Activated T-cell treated with anti-CD3 and anti-CD28 coated beads for 24 hours (primary cell): ENCODE measurements at places on chromosomes 13 and 19.

- no peak for DNase-seq
Observed at GRCh38 chr13:43792076-43792881, 5.5 kb upstream of the ENOX1 start.

DNA sequence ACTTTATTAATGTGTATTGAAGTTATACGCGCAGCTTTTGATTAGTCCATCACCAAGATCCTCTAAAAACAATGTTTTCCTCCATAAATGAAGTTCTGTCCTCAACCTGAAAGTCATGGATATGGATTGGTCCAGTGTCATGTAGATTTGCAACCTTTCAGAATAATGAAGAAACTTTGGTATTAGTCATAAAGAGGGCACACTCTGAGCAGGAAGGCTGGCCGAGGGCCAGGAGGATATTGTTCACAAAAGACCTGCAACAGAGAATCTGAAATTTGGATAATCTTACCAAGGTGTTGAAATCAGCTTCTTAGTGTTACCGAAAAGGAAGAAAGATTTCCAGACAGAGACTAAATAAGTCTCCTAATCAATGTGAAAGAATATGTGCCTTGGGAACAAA is 20.7 kb downstream of the CLDN10 start:
- DNase-seq: no peak

DNA sequence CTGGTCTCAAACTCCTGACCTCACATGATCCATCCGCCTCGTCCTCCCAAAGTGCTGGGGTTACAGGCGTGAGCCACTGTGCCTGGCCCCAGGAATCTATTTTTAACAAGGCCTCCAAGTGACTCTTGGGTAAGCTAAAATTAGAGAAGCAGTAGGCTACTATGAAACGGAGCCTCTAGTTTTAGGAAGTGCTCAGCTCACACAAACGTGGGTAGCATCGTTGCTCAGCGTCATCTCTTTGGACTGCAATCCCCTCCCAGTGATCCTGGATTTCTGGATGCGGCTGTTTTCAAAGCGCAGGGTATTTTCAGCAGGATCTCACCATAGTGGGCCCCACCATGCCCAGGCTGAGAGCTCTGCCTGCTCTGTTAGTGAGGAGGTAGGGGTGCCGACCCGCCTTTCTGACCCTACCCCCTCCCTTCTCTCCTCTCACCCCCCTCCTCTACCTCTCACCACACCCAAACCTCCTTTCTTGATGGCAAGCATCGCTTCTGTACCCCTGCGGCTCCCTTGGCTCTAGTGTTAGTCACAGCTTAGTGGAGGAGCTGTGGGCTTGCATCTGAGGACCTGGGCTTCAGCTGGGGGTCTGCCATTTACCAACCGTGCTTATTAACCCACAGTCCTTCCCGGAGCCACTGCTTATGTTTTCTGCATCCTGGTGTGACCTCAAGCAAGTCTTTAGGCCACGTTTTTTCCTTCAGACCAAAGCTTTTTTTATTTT is 34.2 kb downstream of the GJA3 start:
- no peak for DNase-seq

GRCh38 chr19:54002495-54003315 is 11.3 kb downstream of the CACNG6 start:
- no peak for DNase-seq

DNA sequence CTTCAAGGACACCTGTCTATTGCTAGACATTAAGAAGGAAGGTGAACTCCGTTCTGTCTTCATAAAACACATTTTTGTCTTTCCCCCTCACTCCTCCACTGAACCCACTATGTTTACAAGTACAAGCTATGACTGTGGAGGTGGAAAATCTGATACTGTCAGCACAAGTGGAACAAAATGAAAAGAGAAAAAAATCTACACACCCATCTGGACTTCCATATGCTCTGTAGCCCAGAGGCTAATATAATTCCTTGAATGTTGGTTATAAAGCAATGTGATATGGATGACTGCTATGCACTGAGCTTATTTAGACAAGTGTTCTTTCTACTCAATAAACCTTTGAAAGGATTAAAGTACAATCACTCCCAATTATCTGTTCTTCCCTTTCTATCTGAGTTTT is 713.5 kb downstream of the DIAPH3 start:
- no peak for DNase-seq

DNA sequence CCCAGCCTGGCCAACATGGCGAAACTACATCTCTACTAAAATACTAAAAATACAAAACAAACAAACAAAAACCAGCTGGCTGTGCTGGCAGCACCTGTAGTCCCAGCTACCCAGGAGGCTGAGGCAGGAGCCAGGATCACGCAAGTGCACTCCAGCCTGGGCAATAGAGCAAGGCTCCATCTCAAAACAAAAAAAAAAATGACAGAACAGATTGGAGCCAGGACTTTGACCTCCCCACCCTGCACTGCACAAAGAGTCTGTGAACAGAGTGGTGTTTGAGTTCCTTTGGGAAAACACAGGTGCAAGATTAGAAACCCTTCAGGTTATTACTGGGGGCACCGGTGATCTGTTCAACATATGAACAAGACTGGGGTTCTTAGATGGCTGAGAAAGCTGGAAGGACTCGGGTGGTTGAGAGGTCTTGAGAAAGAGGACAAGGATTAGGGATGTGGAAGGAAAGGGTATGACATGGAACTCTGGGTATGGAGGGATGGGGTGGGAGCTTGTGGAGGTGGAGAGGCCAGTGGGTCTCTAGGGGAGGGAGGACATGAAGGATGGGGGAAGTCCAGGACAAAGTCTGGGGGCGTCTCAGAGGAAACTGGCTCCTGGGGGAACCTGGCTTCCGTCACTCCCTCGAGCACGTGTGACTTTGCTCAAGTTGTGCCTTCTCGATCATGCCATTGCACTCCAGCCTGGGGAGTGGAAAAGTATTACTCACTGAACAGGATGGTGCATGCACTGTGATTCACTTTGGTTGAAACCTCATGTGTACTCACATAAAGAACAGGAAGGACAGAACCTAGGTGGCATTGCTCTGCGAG is 25.9 kb downstream of the RCN3 start:
- peak; percentile 64 for DNase-seq

DNA sequence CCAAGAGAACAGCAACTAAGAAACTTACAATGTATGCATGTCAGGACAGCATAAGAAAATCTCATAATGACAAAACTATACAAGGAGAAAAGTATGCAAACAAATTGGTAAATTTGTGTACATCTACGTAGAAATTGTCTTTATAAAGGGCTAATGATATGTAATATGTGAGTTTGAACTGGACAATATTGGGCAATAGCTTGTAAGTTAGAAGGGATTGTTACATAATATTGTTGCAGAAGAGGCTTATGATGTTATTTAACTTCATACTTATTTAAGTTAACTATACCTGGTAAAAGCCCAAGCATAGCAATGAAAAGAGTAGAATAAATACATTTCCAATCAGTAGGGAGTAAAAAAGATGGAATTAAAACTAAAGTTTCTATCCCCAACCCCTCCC is 134.0 kb downstream of the MAB21L1 start:
- no peak for DNase-seq

GRCh38 chr13:91632086-91632485 is 233.7 kb downstream of the GPC5 start:
- no peak for DNase-seq

- DNase-seq: no peak
Observed at GRCh38 chr13:113902481-113902880, 38.6 kb upstream of the GAS6 start.

DNA sequence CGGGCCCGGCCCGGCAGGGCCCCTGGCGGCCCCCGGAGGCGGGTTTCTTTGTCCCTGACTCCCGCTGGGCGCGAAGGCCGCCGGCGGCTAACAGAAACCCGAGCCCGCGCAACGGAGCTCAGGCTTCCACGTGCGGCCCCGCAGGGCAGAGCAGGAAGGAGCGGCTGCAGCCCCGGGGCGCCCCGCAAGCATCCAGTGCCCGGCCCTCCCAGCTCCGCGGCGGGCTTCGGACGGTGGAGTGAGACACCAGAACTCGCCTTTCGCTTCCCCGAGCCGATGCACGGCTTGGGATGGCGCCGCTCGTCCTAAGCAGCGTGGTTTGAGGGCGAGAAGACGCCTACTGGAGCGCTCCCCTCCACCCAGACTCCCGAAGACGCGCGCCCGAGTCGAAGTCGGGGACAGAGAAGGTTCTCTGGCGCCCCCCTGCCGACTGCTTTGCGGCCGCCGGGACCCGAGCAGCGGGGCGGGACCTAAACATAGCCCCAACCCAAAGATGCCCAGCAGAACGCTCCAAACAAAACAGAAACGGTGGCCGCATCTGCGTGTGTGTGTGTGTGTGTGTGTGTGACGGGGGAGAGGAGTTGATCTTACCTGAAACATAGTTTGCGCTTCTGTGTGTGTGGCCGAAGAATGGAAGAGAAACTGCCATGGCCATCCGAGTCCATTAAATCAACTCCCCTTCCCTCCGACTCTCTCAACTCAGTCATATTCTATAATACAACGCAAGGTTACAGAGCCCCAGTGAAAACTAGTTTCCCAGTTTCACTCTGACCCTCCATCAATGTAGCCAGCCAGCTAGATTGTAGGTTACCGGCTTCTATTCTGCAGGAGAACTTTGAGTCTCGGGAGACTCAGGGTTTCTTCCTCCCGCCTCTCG is 629 bp upstream of the FGF9 start:
- no peak for DNase-seq

GRCh38 chr13:97429681-97430081 is 4.3 kb upstream of the RAP2A start:
- DNase-seq: no peak

- no peak for DNase-seq
Observed at GRCh38 chr19:48740164-48740972, at the start of gene RASIP1. RASIP1 (minus strand) TSS chr19:48740610; CDS start chr19:48740282, 328 bp downstream.

- no peak for DNase-seq
Observed at GRCh38 chr19:17775245-17775927, 19.6 kb upstream of the B3GNT3 start.

DNA sequence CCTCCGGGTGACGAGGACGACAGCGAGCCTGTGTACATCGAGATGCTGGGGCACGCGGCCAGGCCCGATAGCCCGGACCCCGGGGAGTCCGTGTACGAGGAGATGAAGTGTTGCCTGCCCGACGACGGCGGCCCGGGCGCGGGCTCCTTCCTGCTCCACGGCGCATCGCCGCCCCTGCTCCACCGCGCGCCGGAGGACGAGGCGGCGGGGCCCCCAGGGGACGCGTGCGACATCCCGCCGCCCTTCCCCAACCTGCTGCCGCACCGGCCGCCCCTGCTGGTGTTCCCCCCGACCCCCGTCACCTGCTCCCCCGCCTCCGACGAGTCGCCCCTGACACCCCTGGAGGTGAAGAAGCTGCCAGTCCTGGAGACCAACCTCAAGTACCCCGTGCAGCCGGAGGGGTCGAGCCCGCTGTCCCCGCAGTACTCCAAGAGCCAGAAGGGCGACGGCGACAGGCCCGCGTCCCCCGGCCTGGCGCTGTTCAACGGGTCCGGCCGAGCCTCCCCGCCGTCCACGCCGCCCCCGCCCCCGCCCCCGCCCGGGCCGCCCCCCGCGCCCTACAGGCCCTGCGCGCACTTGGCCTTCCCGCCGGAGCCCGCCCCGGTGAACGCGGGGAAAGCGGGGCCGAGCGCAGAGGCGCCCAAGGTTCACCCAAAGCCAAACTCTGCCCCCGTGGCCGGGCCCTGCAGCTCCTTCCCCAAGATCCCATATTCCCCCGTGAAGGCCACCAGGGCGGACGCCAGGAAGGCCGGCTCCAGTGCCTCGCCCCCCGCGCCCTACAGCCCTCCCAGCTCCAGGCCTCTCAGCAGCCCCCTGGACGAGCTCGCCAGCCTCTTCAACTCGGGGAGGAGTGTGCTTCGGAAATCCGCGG is 511.3 kb downstream of the MYO16 start:
- DNase-seq: no peak

GRCh38 chr13:113447596-113447995 is 5.7 kb downstream of the ADPRHL1 start:
- no peak for DNase-seq

- no peak for DNase-seq
Observed at GRCh38 chr13:61142506-61142905, 273.1 kb downstream of the PCDH20 start.

GRCh38 chr19:29550896-29551295 is 25.1 kb downstream of the VSTM2B start:
- no peak for DNase-seq

GRCh38 chr19:30669329-30670010 is 297.3 kb downstream of the ZNF536 start:
- peak; percentile 24 for DNase-seq

DNA sequence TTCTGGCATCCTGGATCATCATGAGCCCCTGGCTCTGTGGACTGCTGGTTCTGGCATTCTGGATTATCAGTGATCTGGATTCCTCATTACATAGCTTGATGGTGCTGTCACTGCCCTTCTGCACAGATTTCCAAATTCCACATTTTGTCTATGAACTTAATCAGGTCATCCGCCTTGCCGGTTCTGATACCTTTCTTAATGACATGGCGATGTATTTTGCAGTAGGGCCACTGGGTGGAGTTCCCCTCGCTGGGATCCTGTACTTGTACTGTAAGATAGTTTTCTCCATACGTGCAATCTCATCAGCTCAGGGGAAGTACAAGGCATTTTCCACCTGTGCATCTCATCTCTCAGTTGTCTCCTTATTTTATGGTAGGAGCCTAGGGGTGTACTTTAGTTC is 24.4 kb upstream of the OR7C2 start:
- DNase-seq: no peak

DNA sequence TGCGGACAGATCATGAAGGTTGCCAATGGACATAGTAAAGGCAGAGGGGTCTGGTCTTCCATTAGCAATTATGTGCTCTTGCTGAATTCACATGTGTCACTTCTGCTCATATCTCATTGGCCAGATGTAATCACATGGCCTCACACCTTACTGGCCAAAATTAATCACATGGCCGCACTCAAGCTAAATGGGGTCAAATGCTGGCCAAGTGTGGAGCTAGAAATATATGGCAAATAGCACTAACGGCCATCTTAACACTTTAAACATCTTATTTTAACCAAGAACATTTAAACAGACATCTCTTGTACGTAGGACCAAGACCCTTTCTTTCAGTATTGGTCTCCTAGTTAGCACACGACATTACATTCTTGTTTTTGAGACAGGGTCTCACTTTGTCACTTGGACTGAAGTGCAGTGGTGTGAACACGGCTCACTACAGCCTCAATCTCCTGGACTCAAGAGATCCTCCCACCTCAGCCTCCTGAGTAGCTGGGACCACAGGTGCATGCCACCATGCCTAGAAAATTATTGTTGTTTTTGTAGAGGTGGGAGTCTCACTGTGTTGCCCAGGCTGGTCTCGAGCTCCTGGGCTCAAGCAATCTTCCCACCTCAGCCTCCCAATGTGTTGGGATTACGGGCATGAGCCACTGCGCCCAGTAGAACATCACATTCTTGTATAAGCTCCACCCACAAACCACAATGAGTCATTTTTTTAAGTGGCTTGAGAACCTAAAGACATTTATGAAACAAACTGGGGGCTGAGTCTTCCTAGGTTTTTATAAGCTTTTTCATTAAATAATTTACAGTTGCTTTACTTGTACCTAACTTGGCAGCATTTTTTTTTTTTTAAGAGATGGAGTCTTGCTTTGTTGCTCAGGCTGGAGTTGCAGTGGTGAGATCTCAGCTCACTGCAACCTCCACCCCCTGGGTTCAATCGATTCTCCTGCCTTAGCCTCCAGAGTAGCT is 2.9 kb upstream of the PTOV1 start:
- DNase-seq: no peak

GRCh38 chr13:48304143-48304876 is 759 bp downstream of the RB1 start:
- no peak for DNase-seq

GRCh38 chr13:94169454-94170144 is 309.9 kb downstream of the DCT start:
- no peak for DNase-seq
